ENCODE measurements at places on chromosomes 2 and 18.

DNA sequence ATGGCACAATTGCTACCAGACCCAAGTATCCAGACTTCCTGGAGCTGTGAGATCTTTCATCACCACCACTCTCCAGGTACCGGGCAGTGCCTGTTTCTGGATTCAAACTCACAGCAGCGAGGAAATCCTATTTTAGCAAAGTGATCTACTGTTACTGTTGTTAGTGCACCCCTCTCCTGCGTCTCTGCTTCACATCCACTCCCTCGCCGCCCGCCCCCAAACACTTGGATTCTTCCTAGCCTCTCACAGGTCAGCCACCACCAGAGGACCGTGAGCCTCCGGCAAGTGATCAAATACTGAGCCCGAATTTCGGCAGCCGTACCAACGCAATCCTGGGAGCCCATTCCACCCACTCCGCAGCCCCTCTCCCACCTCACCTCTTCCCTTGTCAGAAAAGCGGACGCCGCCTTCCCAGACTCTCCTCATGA lies 519 bp downstream of the METTL4 start:
- peak; percentile 76 for DNase-seq

DNA sequence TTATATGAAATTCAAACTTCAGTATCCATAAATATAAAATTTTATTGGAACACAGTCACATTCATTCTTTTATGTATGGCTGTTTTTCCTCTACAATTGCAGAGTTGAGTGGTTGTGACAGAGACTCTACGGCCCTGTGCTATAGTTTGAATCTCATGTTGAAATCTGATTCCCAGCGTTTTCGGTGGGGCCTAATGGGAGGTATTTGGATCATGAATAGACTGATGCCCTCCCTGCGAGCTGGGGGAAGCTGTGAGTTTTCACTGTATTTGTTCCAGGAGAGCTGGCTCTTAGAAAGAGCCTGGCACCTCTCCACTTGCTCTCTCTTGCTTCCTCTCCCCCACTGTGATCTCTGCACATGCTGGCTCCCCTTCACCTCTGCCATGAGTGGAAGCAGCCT lies 1.7 kb downstream of the PFN4 start:
- no peak for DNase-seq

GRCh38 chr2:156541706-156542105 lies 105.5 kb downstream of the GPD2 start:
- no peak for DNase-seq

- DNase-seq: peak; percentile 92
Measured at GRCh38 chr2:66432801-66433694, 1.9 kb upstream of the MEIS1 start.

- no peak for DNase-seq
Measured at GRCh38 chr2:41899189-41899588, 148.6 kb upstream of the PKDCC start.

GRCh38 chr18:13500227-13500865 lies 226.0 kb downstream of the FAM210A start:
- peak; percentile 51 for DNase-seq

GRCh38 chr2:60552078-60552850 lies 1.2 kb downstream of the BCL11A start:
- no peak for DNase-seq

- DNase-seq: no peak
Measured at GRCh38 chr2:75226099-75226498, 26.8 kb upstream of the TACR1 start.

GRCh38 chr18:9130806-9131205 lies 5.8 kb upstream of the ANKRD12 start:
- DNase-seq: no peak

GRCh38 chr18:48616484-48617255 lies 77.8 kb downstream of the CTIF start:
- DNase-seq: no peak

GRCh38 chr18:75586130-75586889 lies 158.8 kb upstream of the SMIM21 start:
- no peak for DNase-seq

- no peak for DNase-seq
Measured at GRCh38 chr2:6922201-6922656, 5.0 kb downstream of the RNF144A start.

DNA sequence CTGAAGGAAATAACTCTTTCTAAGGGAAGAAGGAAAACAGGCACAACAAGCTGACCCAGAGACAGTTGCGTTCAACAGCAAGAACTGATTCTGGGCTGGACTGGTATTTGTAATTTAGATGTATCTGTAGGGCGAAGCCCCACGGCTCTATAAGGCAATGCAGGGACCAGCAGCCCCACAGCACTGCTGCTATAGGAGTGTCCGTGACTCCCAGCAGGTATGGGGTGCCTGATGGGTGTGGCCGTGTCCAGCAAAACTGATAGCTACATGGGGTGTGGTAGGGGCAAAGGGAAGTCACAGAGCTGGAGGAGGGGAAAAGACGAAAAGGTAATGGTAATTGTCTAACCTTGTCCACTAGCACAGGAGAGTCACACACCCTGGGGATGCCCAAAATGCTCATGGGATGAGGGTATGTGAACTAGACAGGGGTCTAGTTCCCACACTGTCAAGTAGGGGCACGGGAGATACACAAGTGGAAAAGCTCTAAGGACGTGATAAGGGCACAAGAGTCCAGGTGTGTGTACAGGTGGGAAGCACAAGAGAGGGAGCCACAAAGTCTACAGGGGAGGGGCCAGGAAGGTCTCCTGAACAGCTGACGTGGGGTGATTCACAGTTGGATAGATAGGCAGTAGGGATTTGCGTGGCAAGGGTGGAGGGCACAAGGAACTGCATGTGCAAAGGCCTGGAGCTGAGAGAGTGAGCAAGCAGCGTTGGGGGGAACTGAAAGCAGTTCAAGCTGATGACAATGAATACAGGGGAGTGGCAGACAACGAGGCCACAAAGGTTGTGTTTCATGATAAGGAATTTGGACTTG lies 48.5 kb upstream of the ASPRV1 start:
- DNase-seq: no peak

- DNase-seq: no peak
Measured at GRCh38 chr2:20403774-20404312, 43.0 kb upstream of the RHOB start.

- no peak for DNase-seq
Measured at GRCh38 chr2:166373539-166373938, 2.2 kb downstream of the SCN9A start.

GRCh38 chr18:76384114-76384790 lies 110.8 kb downstream of the ZNF516 start:
- no peak for DNase-seq

DNA sequence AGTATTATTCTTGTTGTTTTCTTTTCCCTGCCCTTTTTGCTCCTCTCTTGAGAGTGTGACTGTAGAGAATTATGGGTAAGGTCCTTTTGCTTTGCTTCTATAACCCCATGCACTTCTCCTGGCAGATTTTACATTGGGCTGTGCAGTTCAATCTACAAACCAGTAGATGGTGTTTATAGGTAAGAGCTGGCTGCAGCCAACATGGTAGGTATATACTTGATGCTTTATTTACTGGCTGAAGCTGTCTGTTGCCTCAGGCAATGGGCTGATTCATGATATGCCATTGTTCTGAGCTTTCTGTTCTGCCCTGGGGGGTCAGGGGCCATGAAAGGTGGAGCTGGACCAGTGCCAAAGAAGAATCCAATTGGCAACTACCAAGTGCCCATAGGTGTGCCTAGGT lies 48.3 kb upstream of the MYL1 start:
- no peak for DNase-seq

DNA sequence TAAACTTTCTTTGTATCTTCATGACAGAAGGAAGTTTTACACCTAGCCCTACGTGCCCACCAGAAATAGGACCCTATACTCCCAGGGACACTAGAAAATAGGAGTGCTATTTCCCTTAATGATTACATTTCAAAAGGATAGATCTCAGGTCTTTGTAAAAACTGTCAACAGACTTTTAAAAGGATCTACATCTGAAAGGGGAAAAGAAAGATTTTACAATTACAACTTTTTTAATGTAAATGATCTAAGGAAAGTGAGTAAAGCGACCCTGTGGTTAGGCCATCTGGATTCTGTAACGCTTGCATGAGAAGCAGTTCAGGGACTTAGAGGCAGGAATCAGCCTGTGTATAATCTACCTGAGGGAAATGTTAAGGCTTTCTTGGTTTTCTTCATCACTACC lies 431.8 kb upstream of the MC4R start:
- DNase-seq: no peak

- peak; percentile 56 for DNase-seq
Measured at GRCh38 chr2:127161176-127162136, 54.5 kb upstream of the BIN1 start.

DNA sequence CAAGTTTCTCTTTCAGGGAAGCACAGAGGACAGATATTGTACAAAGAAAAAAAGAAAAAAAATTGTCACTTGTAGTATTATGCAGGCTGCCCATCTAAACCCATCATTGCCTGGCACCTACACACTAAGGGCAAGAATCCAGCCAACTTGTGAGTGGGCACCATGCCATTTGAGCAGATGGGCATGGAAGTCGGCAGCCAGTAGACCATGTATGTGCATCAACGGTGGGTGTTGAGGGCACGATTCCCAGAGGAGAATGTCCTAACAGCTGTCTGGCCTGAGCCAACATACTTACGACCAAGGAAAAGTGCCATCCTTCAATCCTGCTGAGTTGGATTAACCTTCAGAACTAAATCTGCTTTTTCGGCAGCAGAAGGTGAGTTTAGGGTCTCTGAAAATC lies 63.9 kb downstream of the ARHGAP15 start:
- DNase-seq: no peak

- peak; percentile 39 for DNase-seq
Measured at GRCh38 chr18:22346401-22346952, 71.2 kb downstream of the CTAGE1 start.

DNA sequence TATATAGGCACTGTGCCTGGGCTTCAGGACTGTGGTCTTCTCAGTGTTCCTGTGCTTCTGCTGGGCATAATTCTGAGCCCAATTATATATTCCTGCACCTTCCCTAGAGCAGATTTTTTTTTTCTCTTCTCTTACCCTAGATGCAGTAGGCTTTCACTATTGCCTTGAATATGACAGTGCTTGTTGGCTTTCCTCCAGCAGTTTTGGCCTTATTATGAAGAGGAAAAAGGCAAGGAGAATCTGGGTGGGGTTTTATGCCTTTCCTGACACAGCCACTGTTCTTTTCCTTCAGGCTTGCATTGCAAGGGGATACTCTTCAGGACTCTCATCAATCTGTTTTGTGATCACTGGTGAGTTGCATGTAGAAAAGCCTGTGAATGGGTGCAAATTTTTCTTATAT lies 221.9 kb upstream of the CELF4 start:
- no peak for DNase-seq

GRCh38 chr2:148253685-148254084 lies 232.8 kb downstream of the MBD5 start:
- no peak for DNase-seq

DNA sequence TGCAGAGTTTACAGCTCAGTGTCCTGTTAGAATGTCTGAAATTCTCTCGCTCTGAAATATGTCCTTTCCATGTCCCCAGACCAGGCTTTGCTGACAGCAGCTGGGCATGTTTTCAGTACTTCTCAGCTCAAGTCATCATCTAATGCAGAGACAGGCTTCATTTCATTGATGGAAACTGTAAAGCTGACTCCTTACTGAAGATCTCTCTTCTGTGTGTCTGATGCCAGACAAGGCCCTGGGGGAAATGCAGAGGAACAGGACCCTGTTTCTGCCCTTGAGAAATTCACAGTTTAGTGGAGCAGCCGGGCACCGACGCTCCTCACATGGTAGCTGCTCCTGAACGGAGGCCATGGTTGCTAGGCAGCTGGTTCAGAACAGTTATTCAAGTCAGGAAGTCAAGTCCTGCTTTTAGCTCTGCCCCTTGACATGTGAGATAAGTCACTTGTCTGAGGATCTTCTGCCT lies 24.6 kb upstream of the FZD7 start:
- DNase-seq: no peak

DNA sequence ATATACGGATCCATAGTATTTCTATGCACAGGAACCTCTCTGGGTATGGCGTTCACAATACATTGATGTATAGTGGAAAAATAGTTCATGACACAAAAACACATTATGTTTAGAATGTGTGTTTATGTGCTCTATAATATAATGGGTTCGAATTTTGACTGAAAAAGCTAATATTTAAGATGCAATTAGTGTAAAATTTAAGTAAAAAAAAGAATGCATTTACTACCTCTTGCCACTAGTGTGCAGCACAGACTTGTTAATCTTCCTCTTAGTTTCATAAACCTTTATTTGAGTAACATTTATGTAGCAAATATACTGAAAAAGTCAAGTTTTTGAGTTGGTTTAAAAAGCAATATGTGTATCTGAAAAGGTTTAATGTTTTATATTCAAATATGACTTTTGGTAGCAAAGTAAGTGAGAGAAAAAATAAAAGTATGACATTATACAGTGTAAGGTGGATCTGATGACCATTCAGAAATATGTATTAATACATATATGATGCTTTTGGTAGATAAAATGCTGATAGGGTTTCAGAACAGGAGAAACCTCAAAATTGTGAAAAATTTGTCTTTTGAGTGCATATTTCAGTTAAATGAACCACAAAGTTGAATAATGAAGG lies 49.4 kb downstream of the CCDC102B start:
- peak; percentile 40 for DNase-seq

- peak; percentile 54 for DNase-seq
Measured at GRCh38 chr2:33441235-33441810, 35.1 kb upstream of the RASGRP3 start.

DNA sequence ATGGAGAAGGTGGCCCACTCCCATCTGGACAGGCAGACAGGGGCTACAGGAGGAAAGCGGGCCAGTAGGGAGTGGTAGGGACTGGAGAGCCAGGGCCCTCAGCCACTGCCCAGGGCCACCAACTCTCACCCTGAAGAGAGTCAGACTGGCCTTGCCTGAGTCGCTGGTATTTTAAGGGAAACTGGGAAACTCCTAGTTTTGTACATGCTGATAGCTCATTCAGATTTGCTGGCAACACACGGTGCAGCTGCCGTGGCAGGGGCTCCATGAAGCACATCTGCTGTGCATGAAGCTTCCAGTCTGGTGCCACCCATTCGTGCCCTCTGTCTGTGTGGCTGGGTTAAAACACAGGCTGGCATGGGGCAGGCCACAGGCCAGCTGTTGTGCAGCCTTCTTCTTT lies 137.3 kb upstream of the GLI2 start:
- DNase-seq: no peak

GRCh38 chr2:45209875-45210274 lies 200.6 kb upstream of the SIX2 start:
- DNase-seq: no peak

DNA sequence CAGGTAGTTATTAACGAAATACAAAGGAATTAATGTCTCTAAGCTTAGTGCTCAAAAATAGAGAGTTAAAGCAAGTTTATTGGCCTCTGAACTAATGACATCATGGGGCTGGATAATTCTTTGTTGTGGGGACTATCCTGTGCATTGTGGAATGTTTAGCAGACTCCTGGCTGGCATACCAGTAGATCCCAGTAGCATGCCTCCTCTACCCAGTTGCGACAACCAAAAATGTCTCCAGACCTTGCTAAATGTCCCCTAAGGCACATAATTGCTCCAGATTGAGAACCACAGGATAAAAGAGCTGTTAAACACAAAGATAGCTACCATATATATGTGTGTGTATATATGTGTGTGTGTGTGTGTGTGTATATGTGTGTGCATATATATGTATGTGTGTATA lies 194.5 kb downstream of the ERBB4 start:
- DNase-seq: no peak

Data from kidney glomerular epithelial cell (primary cell).